ENCODE measurements at places on chromosomes 5 and 9.
A peak's percentile ranks its signal among the peaks of the same experiment; 100 is the strongest.

DNA sequence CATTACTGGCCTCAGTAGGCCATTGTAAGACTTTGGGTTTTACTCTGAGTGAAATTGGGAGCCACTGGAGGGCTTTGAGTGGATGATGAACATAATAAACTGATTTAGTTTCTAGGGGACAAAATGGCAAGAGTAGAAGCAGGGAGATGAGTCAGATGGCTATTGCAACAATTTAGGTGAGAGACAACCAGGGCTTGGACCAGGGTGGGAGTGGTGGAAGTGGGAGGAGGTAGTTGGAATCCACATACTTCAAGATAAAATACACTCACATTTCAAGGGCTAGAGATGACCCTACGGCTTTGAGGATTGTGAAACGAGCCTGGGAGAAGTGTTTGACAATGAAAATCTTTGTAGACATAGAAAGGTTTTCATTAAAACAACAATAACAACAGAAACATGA lies 136.3 kb downstream of the ACTBL2 start:
- DNase-seq = no peak

DNA sequence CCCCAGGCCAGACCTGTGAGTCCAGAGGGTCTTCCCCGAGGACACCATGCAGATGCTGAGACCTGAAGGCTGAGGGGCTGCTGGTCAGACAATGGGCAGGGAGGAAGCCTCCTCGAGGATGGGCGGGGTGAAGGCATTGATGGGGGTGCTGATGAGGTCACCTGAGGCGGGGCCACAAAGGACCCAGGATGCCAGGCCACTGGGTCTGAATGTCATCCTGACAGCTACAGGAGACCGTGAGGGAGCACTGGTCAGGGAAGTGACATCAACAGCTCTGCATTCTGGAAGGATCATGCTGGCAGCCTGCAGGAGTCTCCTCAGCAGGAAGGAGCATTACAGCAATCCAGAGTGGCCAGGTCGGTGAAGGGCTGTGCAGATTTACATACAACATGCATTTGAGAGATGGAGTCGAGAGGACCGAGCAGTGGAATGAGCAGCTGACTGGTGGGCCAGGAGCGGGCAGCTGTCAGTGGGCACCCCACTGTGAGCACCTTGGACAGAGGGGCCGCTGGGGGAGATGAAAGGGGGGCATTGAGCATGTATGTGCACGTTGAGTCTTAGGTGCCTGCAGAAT lies 77.7 kb upstream of the ADAMTS2 start:
- no peak for DNase-seq

- peak; percentile 38 for DNase-seq
Observed at GRCh38 chr9:37302277-37302676, 120.2 kb upstream of the GRHPR start.

DNA sequence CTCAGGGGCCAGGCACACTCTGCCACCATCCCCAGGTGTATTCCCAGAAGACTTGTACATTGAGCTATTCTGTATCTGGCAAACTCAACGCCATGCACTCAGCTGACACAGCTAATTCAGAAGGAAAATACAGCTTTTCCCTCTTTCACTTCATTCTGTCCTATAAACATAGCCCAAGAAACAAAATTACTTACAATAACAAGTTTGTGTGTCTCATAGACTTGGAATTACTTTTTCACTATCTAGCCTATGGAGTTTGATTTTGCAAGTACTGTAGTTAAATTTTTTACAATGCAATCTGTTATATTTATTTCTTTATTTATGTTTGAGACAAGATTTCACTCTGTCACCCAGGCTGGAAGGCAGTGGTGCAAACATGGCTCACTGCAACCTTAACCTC lies 125.1 kb upstream of the KLF9 start:
- DNase-seq = no peak

DNA sequence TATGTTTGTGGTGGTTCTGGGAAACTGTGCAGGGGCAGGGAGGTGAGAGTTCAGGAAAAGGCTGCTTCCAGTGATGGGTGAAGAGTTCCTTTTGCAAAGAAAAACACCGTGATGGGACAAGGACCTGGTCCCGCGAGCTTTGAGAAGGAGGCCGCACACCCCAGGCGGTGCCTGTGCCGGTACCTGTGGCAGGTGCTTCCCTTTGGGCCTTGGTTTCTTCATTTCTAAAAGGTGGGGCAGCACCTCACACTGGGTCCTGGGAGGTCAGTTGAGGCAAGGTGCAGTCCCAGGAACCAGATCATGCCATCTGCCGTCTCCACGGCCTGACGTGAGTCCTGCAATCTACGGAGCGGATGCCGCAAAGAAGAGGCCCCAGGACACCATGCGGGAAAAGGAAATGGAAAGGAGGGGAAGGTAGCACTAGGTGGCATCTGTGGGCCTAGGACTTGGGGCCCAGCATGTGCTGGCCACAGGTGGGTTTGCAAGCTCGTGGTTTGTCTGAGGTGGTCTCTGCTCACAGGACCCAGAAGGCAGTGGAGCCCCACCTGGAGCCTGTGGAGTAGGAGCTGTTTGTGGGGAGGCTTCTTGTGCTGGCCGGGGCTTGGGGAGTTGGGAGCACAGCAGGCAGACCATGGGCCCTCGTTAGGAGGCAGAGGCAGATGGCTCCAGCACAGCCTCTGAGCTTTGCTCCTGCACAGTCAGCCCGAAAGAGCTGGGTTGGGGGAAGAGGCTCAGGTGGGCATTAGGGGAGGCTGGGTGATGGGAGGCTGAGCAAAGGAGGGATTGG lies 131.6 kb downstream of the CACNA1B start:
- no peak for DNase-seq

- DNase-seq = no peak
Observed at GRCh38 chr5:73180566-73180965, 7.6 kb downstream of the TMEM174 start.

DNA sequence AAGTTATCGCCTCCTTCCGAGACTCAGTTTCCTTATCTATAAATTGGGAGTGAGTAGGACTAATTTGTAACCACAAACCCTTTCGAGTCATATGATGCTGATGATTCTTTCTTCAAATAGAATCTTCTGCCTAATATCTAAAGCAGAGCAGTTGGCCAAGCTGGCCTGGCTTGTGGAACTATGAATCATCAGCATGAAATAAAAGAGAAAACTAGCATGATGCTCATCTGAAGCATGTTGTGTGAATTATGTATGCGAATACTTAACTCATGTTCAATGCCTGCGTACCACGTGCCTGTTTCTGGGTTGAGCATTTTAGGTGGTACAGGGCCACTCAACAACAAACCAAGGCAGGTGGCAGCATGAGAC lies 15.0 kb upstream of the ORM1 start:
- DNase-seq = no peak

DNA sequence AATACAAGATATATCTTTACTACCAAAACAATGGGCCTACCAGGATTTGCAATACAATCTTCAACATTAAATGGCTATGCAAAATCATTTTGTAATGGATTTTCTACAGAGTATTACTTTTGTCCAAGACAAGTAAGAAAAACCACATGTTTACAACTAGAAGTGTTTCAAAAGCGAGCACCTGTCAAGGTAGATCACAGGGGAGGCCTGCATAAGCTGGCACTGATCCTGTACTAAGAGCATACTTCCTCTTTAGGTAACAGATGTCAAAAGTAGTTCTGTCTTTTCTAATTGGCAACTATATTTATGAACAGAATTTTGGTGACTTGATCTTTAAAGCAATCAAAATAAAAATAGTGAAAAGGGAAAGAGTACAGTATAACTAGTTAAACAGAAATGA lies 249.0 kb downstream of the MLLT3 start:
- DNase-seq = no peak
